ENCODE measurements at places on chromosomes 16 and 17. TPM values are rescaled to one million over a fixed set of nuclear protein-coding genes. Genes with fewer than 3 reads are reported as not detected.

GRCh38 chr17:19243838-19244237 lies 6.7 kb downstream of the EPN2 start:
- no peaks in the 10 kb centered on the region for H3K27me3 ChIP-seq
- no peak overlapping the region for H3K27ac ChIP-seq
- peaks cover 51% of the 10 kb centered on the region for H3K4me1 ChIP-seq
- no peak for DNase-seq

GRCh38 chr17:51045621-51046020 lies 75.0 kb downstream of the SPAG9 start:
- no peaks in the 10 kb centered on the region for H3K27me3 ChIP-seq
- peaks cover 9% of the 10 kb centered on the region for H3K36me3 ChIP-seq
- no peaks in the 10 kb centered on the region for H3K4me1 ChIP-seq
- no peak overlapping the region for H3K27ac ChIP-seq
- no peak overlapping the region for H3K4me3 ChIP-seq

- H3K27me3 ChIP-seq = no peaks in the 10 kb centered on the region
- no peak for DNase-seq
- H3K27ac ChIP-seq = no peak overlapping the region
- H3K36me3 ChIP-seq = no peaks in the 10 kb centered on the region
Measured at GRCh38 chr17:49277638-49278037, 47.1 kb upstream of the PHOSPHO1 start.

DNA sequence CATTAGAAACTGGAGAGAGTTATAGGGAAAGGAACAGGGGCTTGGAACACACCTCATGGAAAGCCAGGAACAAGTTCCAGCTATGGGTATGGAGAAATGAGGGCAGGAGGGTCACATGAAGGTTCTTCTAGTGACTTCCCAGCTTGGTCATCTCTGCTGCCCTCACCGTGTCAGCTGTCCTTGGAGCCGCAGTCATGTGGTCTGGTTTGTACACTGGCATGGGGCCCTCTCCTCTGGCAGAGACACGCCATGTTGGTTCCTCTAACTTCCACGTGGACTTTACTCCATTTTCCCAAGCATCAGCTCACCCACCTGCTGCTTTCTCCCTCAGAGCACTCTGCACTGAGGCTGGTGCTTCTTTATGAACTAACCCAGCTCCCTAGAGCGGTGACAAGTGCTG lies 26.3 kb downstream of the MPG start:
- no peak overlapping the region for H3K4me3 ChIP-seq
- no peak for DNase-seq
- H3K4me1 ChIP-seq = peaks cover 13% of the 10 kb centered on the region
- H3K27ac ChIP-seq = no peak overlapping the region

DNA sequence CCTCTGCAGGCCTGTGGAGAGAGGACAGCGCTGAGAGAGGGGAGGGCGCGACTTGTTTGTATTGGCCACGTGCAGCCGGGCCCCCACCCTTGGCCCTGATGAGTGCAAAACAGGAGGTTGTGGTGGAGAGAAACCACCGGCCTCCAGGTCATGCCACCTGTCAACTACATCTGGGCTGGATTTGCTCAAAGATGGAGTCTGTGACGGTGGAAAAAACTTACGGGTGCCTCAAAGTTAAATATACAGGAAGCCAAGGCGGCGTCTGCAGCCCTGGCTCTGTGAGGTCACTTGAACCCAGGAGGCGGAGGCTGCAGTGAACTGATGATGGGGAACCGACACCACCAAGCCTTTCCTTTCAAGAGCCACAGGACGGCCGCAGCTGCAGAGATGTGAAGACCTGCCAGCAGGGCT lies 15.7 kb downstream of the C16orf74 start:
- H3K4me1 ChIP-seq = no peaks in the 10 kb centered on the region
- no peaks in the 10 kb centered on the region for H3K36me3 ChIP-seq
- DNase-seq = no peak
- H3K27ac ChIP-seq = no peak overlapping the region
- H3K27me3 ChIP-seq = no peaks in the 10 kb centered on the region

DNA sequence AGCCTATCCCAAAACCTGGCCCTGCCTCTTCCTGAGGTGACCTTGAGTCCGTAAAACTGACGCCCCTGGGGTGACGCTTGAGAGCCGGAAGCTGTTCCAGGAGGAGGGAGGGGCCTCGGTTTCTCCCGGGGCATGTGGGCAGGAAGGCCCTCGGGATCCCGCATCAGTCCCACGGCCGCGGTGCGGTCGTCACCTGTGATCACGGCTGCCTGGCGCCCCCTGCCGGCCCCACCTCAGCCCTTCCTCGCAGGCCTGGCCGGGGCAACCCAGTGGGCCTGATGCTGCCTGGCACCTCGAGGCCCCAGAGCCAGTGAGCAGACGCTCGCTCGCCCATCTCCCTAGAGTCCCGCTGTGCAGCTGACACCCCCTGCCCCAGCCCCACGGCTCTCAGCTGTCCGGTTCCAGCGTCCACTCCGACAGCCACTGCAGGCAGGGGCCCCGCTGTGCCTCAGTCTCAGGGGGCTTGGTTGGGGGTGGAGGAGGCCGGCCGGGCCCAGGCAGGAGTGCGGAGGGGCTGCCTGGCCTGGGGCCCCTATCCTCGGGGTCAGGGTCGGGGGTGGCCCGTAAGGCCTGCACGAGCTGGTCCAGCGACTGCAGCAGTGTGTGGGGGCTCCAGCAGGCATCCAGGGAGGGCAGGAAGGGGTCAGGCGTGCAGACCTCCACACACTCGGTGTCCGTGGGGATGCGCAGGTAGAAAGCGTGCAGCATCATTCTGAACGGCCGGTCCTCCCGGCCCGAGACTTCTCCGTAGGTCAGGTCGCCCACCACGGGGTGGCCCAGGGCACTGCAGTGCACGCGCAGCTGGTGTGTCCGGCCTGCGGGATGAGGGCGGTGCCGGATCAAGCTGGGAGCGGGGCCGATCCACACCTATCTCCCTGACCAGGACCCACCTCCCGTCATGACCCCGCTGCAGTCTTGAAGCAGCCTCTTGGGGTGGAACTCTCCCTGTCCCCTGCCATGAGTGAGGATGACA lies 2.3 kb downstream of the RPUSD1 start:
- no peak overlapping the region for H3K27ac ChIP-seq
- no peaks in the 10 kb centered on the region for H3K27me3 ChIP-seq
- DNase-seq = peak; percentile 78
- H3K4me3 ChIP-seq = no peak overlapping the region

- peaks cover 3% of the 10 kb centered on the region for H3K4me1 ChIP-seq
- H3K27ac ChIP-seq = no peak overlapping the region
- no peaks in the 10 kb centered on the region for H3K36me3 ChIP-seq
- no peaks in the 10 kb centered on the region for H3K27me3 ChIP-seq
Measured at GRCh38 chr16:87968541-87968940, 17.3 kb downstream of the BANP start.

DNA sequence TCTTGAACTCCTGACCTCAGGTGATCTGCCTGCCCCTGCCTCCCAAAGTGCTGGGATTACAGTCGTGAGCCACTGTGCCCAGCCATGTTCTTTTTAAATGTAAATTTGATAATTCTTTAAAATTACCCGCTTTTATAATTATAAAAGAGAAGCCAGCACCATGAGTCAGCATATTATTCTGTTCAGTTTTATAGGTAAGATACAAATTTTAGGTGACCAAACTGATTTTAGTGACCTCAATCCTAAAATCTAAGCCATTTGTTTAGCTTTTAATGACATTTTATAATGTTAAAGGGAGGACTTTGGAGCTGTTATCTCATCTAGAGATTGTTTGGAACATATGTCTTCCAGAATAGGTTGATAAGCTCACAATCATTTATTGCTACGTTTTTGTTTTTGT lies 20.8 kb upstream of the PPM1E start:
- no peak for DNase-seq
- peaks cover 53% of the 10 kb centered on the region for H3K36me3 ChIP-seq
- no peaks in the 10 kb centered on the region for H3K4me1 ChIP-seq
- H3K4me3 ChIP-seq = no peak overlapping the region
- no peak overlapping the region for H3K27ac ChIP-seq
- H3K27me3 ChIP-seq = no peaks in the 10 kb centered on the region

GRCh38 chr17:1870592-1870991 lies 40.8 kb downstream of the RPA1 start:
- peaks cover 44% of the 10 kb centered on the region for H3K36me3 ChIP-seq
- no peak overlapping the region for H3K4me3 ChIP-seq
- H3K4me1 ChIP-seq = no peaks in the 10 kb centered on the region

DNA sequence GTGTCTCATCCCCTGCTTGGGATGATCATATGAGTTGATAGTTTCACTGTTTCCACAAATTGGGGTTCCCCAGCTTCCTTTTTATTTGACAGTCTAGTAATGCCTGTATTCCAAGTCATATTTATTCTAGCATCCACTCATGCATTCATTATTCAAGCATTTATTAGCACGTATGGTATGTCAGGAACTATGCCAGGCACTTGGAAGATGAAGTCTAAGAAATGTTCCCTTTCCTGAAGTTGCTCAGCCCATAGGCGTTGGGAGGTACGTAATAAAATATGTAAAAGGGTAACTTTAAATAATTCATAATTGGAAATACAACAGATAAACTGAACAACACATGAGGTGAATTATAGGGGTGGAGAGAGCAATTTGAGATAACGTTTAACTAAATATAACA lies 338.0 kb upstream of the MAF start:
- H3K27ac ChIP-seq = no peak overlapping the region
- H3K27me3 ChIP-seq = no peaks in the 10 kb centered on the region
- no peaks in the 10 kb centered on the region for H3K36me3 ChIP-seq
- H3K4me3 ChIP-seq = no peak overlapping the region
- H3K4me1 ChIP-seq = no peaks in the 10 kb centered on the region

DNA sequence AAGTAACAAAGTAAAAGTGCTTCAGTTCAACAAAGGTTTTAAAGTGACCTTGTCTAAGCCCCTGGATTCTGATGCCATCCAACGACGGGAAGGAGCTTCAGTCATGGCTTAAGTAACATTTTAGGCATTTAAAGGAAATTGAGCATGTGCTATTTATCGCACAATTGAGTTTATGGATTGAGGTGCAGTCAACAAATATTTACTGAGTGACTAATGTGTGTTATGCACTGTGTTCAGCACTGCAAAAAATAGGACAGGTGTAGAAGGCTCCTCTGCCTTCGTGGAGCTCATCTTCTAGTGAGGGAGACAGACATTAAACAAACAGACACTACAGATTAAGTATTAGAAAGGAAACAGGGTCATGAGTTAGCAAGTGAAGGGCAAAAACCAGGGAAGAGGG lies 12.5 kb downstream of the TMIGD1 start:
- peaks cover 7% of the 10 kb centered on the region for H3K4me1 ChIP-seq
- no peaks in the 10 kb centered on the region for H3K36me3 ChIP-seq
- no peak for DNase-seq
- no peak overlapping the region for H3K27ac ChIP-seq

DNA sequence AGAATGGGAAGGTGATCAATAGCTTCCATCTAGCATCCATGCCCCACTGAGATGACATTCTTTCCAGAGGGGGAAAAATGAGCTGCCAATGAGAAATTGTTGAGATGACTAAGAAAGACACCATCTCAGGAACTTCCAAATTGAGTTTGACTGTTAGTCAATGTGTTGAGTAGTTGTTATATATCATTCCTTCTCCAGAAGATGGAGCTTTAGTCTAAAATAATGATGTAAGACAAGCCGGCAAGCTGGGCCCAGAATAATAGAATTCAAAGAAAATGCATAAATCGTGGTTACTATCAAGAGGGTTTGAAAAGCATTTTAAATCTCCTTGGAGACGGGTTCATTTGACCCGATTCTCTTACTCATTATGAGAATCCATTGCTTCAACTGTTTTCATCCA lies 71.0 kb upstream of the ATF7IP2 start:
- no peak overlapping the region for H3K27ac ChIP-seq
- H3K4me1 ChIP-seq = no peaks in the 10 kb centered on the region
- H3K4me3 ChIP-seq = no peak overlapping the region
- H3K36me3 ChIP-seq = no peaks in the 10 kb centered on the region
- DNase-seq = no peak

The GRAPL gene
- not detected for total RNA-seq

The TUBB3 gene
- 11.2 TPM for total RNA-seq

The TNP2 gene
- not detected for total RNA-seq

The C17orf78 gene
- not detected for total RNA-seq
